ENCODE measurements at places on chromosomes 4 and X.

GRCh38 chrX:66162331-66162822, 1.7 kb upstream of the HEPH start:
- DNase-seq, result no peak

DNA sequence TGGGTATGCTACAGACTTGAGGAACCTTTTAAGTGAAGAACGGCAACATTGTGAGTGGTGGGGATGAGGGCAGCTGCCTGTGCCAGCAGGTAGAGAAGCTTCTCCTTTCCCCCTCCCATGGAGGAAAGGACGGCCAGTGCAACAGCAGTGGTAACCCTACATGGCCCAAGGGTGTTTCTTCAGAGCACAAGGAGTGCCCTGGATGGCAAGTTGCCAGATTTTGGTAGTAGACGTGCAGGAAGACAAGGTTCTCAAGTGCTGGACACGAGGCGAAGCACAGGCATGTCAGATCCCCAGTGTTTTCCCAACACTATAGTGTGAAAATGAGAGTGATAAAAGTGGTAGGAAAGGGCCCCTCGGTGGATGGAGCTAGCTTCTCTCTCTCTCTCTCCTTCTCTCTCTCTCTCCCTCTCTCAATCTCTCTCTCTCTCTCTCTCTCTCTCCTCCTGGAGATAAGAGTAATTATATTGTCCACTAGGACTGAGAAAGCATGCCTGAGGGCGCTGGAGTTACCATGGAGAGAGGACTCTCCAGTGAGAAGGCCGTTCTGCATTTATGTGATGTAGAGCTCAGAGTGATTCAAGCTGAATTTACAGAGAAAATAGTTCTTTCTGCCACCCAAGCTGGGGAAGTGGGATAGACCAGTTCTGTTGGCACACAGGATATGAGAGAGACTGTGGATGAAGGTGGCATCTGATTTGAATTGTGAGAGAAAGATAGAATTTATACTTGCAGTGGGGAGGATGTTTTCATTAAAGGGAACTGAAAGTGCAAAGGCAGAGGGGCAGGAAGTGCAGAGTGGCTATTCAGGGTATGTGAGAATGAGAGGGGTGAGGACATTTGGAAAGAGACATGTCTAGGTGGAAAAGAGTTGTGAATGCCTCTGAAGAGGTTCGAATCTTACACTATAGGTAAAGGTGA, 25.7 kb upstream of the TRPC3 start:
- DNase-seq, result no peak

DNA sequence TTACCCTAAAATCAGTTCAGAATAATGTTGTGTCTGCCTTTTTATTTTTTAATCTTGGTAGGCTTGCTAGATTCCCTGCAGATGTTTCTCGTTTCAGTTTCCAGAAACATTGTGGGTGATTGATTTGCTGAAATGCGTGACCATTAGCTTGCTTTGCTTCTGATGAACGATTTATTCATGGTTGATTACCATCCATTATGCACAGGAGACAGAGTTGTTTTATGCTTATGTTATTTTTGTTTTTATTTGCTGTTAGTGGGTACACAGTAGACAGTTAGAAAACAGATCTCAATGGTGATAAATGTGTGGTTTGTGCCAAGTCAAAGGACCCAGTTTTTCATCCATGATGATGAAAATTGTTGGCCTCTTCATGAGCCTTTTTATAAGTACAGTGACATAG, 455.6 kb upstream of the BOD1L1 start:
- DNase-seq, result no peak

DNA sequence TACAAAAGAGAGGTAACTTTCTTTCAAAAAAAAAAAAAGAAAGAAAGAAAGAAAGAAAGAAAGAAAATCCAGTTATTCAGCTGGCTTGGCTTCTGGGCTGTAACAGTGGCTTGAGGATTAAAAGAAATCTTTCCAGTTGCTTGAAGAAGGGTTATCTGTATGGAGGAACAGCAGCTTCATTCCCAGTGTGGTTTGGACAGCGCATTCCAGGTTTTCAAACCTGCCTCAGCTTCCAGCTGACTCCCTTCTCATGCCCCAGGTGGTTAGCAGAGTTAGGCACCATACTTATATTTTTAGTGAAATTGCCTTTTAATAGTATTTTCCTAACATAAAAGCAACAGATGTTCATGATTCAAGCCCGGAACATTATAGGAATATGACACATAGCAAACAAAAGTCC, 48.6 kb downstream of the TMEM164 start:
- DNase-seq, result no peak

DNA sequence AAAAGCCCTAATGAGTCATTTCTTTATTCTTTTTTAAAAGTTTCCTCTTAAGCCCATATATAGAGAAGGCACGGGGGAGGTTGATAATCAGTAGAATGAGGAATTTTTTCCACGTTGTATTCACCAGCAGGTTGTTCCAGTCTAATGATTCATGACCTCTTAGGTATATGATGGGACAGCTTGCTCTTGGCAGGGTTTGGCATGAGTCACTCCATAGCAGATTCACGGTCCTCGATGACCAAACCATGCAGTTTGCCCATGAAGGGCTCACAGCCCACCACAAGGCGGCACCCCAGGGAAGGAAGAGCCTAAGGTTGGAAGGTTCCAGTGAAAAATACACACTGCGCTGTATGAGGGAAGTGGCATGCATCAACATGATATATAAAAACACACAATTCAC, 623.8 kb upstream of the DIPK2B start:
- peak; percentile 69 for DNase-seq

- DNase-seq, result no peak
Measured at GRCh38 chrX:55794405-55794804, 76.9 kb downstream of the RRAGB start.

DNA sequence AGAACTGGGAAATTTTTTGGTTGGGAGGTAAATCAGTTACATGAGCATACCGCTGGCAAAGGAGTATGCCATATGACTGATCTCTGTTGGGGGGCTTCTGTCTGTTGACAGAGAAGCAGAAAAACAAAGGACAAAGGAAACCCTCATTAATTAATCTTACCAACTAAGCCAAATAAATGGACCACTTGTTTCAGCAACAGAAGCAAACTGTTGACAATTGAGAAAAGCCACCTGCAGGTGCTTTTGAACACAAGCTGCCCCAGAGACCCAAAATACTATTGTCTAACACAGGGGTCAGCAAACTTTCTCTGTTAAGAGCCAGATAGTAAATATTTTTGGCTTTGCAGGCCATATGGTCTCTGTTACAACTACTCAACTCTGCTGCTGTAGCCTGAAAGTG, 7.0 kb upstream of the FRYL start:
- DNase-seq, result no peak

- DNase-seq, result peak; percentile 29
Measured at GRCh38 chrX:19514791-19515614, at the start of gene MAP3K15. Gene MAP3K15 (minus strand): TSS chrX:19515508. CDS start chrX:19515261, 247 bp downstream.

- peak; percentile 50 for DNase-seq
Measured at GRCh38 chr4:152591396-152591795, 55.5 kb upstream of the FBXW7 start.

DNA sequence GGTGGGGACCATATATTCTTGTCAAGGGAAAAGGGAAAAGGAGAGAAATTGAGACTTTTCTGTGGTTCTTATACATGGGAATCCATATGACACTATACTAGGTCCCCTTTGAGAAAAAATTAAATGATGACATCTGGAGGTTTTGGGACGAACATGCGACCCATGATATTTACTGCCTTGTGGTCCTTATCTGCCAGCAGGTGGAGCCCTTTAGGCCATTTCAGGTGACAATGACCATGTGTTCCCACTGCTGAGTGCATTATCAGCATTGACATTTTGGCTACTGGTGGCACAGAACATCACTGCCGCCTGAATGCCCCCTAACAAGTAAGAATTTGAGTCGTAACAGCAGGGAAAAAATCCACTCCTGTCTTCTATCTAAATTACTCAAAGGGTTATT, 843.4 kb downstream of the FSTL5 start:
- DNase-seq, result no peak

GRCh38 chr4:17721496-17722355, 59.7 kb downstream of the FAM184B start:
- no peak for DNase-seq

GRCh38 chr4:60589425-60589824, 610.7 kb upstream of the ADGRL3 start:
- no peak for DNase-seq

GRCh38 chr4:23260511-23260910, 567.8 kb downstream of the GBA3 start:
- no peak for DNase-seq

GRCh38 chr4:127403471-127404084, 229.2 kb upstream of the INTU start:
- DNase-seq, result no peak

- no peak for DNase-seq
Measured at GRCh38 chrX:15298201-15298600, 17.2 kb downstream of the ASB11 start.

- DNase-seq, result peak; percentile 80
Measured at GRCh38 chr4:151801547-151802516, 41.0 kb upstream of the GATB start.

GRCh38 chrX:107537815-107538214, 88.4 kb downstream of the FRMPD3 start:
- peak; percentile 50 for DNase-seq

DNA sequence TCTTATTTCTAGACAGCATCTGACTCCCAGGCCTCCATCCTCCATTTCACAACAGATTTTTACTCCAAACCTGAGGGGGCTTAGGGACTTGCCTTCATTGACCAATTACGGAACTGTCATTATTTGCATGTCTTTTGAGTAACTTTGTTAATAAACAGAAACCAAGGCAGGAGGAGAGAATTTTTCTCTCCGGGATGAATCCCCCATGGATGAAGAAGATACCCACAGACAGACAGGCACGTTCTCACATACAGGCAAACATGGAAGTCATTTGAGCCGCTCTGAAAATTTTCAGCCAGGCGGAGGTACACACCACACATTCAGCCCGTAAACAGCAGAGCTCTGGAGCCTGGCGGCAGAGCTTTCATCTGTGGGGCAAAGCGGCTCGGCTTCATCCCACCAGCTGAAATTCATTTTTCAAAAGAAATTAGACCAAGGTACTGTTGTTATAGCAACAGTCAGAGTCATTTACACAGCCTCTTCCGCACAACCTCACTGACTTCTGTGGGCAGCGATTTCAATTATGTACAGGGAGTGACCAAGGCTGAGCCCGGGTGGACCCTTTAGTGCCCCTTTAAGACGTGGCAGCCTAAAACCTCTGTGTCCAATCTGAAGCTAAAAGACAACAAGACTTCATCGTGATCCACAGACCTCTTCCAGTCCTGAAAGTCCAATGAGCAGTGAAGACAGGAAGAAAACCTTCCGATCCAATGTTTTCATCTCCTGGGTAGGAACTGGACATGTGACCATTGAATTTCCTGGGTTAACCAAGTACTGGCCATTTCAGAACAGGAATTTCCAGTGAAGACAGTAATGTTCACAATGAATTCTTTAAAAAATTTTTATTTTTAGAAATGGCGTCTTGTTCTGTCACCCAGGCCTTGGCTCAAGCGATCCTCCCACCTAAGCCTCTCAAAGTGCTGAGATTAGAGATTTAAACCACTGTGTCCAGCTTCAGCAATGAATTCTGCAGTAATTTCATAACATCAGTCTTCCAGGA, 237.0 kb downstream of the MGST2 start:
- no peak for DNase-seq

DNA sequence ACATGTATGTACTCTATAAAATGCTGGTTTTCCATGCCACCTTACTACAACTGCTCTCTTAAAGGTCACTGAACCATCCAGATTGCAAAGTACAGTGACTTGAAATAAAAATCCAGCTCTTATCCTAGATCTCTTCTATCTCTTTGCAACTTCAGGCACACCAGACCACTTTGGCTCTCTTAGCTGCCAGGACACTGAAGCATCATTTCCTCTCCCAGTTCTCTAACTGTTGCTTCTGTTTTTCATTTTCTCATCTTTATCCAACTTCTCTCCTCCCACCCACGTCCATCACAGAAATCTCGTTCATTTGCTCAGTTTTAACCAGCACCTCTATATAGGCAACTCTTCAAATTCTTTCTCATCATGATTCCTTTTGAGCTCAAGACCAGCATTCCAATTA, 74.3 kb downstream of the METTL14 start:
- no peak for DNase-seq

GRCh38 chr4:84722720-84723119, 139.8 kb downstream of the CDS1 start:
- DNase-seq, result no peak

DNA sequence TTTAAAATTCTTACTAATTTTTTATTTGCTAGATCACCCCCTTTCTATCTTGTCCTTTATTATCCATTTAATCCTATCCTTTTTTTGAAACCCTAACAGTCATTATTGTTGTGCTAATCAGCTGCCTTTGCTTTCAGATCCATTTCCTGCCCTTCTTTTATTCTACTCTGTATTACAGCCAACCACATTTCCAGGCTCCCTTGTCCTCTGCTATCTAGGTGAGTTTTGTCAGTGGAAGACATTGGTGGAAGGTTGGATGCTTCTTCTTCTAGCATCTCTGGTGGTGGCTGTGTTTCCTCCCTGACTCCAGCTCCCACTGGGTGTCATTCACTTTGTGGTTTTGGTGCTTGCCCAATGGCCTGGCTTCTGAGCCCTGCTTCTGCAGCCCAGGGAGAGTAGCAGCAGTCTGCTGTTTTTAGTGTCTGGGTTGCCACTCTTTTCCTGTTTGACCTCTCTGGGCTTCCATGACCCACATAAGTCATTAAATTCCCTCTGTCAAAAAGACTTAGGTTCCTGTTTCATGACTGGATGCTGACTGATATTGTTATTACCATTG, 225.2 kb upstream of the PGRMC2 start:
- no peak for DNase-seq

DNA sequence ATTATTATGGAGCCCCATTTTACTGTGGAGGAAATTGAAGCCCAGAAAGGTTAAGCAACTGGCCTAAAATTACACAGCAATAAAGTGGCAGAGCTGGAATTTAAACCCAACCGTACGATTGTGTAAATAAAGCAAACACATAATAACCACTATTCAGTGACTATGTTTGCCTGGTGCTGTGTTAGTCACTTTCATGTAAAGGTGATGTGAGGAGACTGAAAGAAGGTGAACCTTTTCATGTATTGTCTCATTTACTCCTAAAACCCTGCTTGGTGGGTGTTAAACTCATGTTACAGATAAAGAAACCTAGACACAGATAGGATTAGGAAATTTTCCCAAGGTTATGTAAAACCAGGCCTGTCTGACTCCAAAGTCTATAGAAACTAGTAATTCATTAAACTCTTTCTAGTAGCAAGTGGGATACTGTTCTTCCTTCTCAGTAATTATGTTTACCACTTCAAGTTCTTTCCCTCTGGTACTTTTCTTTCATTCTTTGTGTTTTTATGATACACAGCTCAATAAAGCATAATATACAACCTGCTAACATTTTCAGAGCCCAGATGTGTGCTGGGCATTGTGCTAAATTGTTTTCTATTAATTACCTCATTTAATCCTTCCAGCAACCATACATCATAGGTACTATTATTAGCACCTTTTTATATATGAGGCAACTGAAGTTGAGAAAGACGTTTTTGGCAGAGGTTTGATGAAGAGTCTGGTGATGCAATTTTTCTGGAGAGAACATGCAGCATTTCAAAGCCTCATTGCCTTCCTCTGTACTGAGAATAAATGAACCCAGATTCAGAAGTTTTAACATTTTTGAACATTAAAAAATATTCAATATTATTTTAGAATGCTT, 202.7 kb downstream of the SPRY1 start:
- no peak for DNase-seq
